Stimulated activated naive CD8-positive, alpha-beta T cell treated with anti-CD3 and anti-CD28 coated beads, Interleukin-15, amount 100 ng/mL, for 72 hours (primary cell): ENCODE measurements at places on chromosomes 7 and 10.

DNA sequence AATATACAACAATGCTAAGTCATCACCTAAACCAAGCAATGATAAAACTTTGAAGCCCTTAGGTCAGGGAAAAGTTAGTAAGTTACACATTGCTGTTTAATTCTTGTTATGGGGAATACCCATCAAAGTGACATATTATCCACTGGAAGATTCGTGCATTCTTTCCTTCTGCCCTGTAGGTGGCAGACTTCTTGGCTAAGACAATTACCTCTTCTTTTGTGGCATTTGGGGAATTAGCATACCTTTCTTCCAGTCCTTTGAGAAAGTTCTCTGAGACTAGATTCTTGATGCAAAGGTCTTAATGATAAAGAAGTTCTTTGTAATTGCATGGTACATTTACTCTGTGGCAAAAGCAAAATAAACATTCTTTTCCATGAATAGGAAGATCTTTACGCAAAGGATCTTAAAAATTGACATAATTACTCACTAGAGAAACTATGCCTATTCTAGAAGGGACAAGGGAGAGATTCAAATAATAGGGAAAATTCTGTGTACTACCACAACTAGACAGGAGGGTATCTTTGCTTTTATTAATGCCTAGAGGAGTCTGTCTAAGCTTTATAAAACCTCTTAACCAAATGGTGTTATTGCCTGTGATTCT lies 395.9 kb downstream of the GRM8 start:
- no peak for DNase-seq

DNA sequence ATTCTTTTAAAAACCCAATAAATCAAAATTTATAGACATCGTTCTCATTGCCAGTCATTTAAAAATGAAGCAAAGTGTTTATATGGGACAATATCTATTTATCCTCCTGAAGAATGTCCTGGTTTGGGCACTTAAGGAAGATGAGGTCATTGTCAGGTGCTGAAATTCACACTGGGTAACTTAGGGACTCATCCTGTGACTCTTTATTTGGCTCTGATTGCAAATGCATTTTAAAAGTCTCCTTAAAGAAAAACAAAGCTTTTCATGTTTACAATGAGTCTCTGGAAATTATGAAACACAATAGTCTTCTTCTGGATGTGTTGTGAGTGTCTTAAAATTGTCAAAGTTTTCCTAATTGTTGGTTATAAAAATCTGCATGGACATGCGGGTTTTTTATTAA lies 69.5 kb upstream of the GPR158 start:
- no peak for DNase-seq

DNA sequence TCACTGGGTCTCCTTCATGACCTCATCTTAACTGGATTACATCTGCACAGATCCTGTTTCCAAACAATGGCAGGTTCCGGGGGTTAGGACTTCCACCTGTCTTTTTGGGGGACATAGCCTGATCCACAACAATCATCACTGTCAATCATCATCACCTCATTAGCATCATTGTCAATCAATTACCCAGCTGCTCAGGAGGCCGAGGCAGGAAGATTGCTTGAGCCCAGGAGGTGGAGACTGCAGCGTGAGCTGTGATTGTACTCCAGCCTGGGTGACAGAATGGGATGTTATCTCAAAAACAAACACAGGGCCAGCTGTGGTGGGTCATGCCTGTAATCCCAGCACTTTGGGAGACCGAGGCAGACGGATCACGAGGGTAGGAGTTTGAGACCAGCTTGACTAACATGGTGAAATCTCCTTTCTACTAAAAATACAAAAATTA lies 18.7 kb downstream of the AMZ1 start:
- no peak for DNase-seq

DNA sequence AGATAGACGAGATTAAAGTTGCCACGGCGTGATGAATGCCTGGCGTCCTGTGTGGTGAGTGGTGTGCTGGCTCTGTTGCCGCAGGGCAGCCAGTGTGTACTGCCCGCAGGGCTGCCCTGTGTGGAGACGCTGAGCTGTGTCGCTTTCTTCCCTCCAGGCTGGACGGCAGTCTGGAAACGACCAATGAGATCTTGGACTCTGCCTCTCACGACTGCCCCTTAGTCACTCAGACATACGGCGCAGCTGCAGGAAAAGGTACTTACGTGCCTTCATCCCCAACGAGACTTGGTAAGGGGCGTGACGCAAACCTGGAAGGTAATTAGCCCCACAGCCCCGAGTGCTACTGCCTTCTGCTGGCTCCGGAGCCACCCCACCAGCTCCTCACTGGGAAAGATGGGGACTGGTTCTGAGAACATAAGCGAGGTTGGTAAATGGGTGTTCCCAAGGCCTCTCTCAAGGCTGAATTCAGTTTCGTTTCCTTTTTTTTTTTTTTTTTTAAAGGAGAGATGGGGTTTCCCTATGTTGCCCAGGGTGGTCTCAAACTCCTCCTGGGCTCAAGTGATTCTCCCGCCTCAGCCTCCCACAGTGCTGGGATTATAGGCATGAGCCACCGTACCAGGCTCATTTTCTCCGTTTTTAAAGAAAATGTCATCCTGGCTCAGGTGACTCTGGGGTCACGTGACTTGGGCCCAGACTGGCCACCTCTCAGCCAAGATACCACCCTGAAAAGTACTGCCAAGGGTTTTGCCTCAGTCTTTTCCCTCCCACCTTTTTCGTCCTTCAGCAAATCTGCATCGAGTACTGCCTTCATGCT lies 39.6 kb downstream of the WIPI2 start:
- no peak for DNase-seq

DNA sequence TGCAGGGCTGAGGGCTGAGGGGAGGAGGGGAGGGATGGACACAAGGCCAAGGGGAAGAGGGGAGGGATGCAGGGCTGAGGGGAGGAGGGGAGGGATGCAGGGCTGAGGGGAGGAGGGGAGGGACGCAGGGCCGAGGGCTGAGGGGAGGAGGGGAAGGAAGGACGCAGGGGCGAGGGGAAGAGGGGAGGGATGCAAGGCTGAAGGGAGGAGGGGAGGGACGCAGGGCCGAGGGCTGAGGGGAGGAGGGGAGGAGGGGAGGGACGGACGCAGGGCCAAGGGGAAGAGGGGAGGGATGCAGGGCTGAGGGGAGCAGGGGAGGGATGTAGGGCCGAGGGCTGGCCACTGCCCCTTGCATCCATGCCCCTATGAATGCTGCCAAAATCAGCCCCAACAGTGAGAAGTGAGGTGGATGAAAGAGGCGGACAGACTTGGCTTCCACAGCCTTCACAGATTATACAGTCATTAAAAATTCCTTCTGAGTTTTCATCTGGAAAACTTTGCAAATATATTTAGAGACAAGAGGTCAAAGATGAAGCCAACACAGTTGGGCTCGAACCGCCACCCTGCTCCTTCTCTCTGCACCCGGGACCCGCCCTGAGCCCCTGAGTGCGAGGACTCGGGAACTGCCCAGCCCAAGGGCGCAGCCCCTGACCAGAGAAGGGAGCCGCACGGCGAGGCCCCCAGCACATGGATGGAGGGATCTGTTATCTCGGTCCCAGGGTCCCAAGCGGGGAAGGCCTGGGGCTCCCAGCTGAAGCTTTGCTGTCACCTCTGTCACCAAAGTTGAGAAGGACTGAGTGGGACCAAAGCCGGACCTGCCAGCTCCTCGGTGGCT lies 65.8 kb downstream of the DIP2C start:
- no peak for DNase-seq
